GM20000 (cell line): ENCODE measurements at places on chromosomes 1 and 21.

- DNase-seq, result no peak
These were observed 20.0 kb downstream of the ADAMTS5 start for GRCh38 chr21:26946744-26947446.

DNA sequence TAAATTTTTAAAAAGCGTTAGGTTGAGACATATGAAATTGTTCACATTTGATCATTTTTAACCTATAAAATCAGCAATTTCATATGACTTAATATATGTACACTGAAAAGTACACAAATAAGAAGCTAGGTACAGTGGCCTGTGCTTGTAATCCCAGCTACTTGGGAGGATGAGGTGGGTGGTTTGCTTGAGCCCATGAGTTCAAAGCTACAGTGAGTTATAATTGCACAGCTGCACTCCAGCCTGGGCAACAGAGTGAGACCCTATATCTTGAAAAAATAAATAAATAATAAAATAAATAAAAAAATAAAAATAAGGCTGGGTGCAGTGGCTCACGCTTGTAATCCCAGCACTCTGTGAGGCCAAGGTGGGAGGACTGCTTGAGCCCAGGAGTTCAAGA lies 5.2 kb upstream of the EPB41 start:
- no peak for DNase-seq

DNA sequence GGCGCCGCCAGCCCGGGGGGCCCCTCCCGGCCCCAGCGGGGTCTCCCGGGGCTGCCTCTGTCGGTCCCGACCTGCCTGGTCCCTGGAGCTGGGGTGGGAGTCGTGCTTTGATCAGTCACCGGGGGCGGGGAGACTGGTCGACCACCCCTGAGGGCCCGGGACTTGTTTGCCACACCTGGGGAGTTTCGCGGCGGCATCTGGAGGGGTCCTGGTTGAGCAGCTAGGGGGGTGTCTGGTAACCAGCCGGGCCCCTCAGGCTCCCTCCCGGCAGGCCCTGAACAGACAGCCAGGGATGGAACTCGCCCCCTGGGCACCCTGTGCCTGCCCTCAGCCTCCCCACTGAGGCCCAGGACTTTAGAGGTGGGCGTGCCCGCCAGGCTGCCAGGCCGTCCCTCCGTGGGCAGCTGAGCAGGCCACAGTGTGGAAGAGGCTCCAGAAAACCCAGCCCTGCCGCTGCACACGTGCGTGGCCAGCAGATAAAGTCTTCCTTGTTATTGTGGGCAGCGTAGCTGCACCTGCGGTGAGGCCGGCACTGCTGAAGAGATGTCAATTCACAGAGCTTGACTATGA lies 13.3 kb upstream of the SAMD11 start:
- no peak for DNase-seq

DNA sequence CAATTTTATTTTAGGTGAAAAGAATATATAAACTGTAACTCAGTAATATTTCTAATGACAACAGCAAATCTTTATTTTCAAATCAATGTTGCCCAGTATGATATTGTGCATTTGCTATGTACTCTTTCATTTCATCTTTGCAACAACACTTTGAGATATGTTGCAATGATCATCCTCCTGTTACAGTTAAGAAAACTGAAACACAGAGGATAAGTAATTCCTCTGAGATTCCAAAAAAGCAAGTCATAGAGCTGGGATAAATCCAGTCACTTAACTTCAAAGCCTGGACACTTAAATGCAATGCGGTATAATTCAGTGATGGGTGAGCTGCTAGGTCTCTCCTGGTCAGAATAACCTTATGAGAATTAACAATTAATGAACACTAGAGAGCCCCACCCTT lies 48.6 kb upstream of the EXO1 start:
- no peak for DNase-seq

DNA sequence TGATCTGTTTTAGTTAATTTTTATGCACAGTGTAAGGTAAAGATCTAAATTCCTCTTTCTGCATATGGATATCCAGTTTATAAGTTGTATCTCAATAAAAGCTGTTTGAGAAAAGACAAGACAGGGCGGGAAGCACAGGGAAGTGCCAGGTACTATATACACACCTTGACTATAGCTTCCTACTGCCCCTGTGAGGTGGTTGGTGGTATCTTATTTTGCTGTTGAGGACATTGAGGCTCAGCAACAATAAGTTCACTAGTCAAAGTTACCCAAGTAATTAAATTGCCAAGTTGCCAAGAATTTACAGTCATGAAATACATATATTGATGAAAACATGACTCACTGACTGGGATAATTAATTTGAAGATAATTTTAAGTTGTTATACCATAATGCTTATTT lies 109.1 kb downstream of the CD247 start:
- no peak for DNase-seq

- DNase-seq, result no peak
These were observed 2.9 kb upstream of the NFASC start for GRCh38 chr1:204867666-204868339.

DNA sequence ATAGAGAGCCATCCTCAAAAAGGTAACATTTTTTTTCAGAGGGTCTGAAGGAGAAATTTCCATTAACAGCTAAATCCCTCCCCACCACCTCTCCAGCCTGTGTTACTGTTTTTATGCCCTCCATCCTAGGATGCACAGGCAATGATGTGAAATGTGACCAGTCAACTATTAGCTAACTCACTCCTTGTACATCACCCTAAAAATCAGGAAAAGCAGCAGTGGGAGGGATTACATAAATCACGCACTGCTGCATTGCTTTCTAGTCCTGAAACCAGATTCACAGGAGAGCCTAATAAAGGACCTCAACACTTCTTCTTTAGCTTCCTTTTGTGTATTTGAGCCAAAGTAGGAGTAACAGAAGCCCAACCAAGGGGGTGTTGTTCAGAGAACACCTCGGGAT lies 66.3 kb downstream of the LMO4 start:
- DNase-seq, result no peak

DNA sequence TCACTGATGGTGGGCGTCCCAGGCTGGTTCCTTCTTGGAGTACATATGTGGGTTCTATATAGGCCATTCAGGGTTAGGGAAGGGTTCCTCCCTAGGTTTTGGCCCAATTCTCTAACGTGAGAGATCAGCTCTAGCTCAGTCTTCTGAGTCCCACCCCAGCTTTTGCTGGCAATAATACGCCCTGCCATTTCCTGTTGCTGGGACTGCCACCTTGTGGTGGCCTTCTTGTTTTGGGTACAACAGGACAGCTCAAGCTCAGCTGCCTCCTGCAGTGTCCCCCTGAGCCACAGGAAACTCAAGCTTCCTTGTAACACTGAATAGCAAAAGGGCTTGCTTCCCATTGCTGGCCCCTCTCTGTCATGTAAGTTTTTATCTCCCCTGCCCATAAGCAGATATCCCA lies 77.8 kb downstream of the BACH1 start:
- DNase-seq, result peak; percentile 66

GRCh38 chr1:164583835-164584539 lies 25.0 kb downstream of the PBX1 start:
- DNase-seq, result no peak

GRCh38 chr21:42413500-42413899 lies 9.8 kb downstream of the UBASH3A start:
- DNase-seq, result no peak

GRCh38 chr1:20349561-20349960 lies 58.9 kb downstream of the VWA5B1 start:
- DNase-seq, result no peak

GRCh38 chr1:161482610-161483009 lies 22.6 kb upstream of the FCGR2A start:
- no peak for DNase-seq

- DNase-seq, result peak; percentile 40
These were observed 746 bp downstream of the MACF1 start for GRCh38 chr1:39205102-39205780.

- DNase-seq, result no peak
These were observed 30.4 kb upstream of the DISP3 start for GRCh38 chr1:11448373-11449099.

- no peak for DNase-seq
These were observed 101.6 kb downstream of the C4BPA start for GRCh38 chr1:207205614-207206061.

DNA sequence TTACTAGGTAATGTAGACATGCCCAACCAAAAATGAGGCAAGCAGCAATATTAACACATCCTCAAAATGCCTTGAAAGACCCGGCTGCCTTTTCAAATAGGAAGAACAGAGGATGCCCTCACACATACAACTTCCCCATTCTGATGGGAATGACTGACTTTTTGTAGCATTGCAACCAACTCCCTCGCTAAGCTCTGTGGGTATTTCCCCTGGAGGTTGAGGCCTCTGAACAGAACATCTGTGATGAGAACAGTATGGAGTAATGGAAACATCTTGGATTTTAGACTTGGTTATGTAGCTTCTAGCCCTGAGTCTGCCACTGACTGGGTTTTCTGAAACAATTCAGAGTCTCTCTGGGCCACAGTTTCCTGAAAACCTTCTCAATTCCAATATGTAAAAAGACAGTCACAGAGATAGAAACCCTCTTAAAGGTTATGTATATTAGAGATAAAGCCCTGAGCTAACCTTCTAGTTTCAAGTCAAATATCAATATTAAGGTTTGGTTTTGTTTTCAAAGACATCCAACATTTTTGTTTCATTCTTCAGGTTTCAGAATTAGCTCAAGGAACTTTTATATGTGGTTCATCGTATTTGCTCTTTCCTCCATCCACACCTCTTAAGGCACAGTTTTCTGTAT lies 311.5 kb downstream of the SETD4 start:
- DNase-seq, result no peak

- DNase-seq, result no peak
These were observed 125.2 kb downstream of the PLXNA2 start for GRCh38 chr1:208118841-208119606.

DNA sequence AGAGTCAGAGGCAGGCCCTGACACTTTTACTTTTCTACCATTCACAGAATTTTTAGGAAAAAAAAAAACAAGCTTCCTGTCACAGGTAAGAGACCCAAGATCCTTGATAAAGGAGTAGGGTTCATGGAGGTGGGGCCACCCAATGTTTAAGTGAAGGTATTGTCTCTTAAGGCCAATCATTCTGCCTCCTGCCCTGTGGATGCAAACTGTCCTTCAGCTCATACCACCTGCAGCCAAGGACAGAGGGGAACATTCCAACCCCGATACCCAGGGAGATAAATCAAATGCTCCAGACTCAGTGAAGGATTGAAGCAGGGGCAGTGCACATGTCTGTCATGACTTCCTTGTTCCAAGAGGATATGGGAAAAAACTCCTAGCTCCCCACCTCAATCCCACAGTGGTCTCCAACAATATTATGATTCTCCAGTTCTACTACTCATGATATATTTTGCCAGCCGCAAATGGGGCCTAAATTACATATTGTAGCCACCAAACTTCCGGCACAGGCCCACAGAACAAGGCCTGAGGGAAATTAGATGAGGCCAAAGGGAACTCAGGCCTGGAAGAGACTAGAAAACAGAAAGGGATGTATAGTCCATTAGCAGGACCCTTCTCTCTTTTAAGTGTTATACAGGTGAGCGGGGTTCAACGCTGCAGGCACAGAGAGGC lies 59.5 kb downstream of the TRABD2B start:
- DNase-seq, result no peak

DNA sequence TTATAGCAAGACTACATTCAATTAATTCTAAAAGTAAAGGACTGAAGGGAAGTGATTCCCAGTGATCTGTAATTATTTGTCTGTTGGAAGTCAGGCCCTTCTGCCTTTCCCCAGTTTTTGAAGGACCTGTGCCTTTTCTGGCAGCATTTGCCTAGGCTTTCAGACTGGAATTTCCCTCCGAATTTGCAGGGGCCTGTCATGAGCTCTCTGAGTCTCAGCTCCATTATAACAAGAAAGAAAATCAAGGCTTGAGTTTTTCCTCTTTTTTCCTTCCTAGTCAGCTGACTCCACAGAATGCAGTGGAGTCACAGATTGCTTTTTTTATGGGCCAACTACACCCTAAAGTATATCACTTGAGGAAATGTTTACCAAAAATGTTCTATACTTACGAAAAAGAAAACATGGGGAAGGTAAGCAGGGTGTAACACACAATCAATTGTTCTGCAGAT lies 1.1 kb downstream of the NR5A2 start:
- DNase-seq, result no peak
